Activated CD4-positive, alpha-beta T cell treated with anti-CD3 and anti-CD28 coated beads, Interleukin-2, amount 10 ng/mL, durations not matched to agents 24 days and 14 days (primary cell): ENCODE measurements at places on chromosomes 5 and 9. TPM values are rescaled to one million over a fixed set of nuclear protein-coding genes. Genes with fewer than 3 reads are reported as not detected.
A peak's percentile ranks its signal among the peaks of the same experiment; 100 is the strongest.

DNA sequence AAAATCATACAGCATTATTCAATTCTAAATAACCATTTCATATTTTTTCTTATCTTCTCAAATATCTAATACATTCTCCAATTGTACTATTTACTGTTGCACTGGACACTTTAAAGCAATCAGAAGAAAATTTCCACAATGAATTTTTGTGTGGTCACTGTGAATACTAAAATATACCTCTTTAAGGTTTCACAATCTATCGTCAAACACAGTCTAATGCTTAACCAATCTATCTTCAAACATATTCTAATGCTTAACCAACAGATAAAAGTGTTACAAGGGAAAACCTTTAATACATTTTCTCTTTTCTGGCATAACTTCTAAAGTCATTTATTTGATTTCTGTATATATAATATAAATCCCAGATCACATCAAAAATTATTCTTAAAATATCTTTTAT lies 2035.5 kb upstream of the CDH6 start:
- no peaks in the 10 kb centered on the region for H3K4me1 ChIP-seq
- H3K27me3 ChIP-seq: no peaks in the 10 kb centered on the region
- H3K4me3 ChIP-seq: no peak overlapping the region
- DNase-seq: no peak

DNA sequence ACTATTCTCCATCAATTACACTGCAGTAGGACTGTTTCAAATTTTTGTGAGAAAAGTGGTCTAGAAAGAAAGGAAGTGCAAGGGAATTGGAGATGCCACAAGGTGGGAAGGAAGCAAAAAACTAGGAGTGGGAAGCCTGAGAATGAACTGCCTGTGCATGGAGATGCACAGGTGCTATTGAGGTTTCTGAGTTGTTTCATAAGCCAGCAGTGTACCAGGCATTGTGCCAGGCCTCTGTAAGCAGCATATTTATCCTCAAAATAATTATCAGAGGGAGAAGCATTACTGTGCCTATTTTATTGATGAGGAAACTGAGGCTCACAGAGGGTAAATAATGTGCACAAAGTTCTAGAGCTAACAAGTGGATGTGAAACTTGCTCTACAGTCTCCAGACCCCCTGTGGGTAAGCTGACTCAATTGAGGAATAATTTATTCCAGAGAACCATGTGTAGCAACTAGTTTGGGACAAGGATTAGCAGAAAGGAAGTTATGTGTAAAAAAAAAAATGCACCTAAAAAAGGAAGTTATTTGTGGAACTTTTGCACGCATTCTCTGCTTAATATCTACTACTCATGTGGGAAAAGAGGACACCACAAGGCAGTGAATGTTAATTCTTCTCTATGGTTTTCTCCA lies 96.7 kb downstream of the SNCAIP start:
- no peak overlapping the region for H3K4me3 ChIP-seq
- no peak overlapping the region for H3K27ac ChIP-seq
- H3K36me3 ChIP-seq: no peaks in the 10 kb centered on the region
- H3K4me1 ChIP-seq: no peaks in the 10 kb centered on the region
- no peak for DNase-seq
- H3K27me3 ChIP-seq: peaks cover 2% of the 10 kb centered on the region

DNA sequence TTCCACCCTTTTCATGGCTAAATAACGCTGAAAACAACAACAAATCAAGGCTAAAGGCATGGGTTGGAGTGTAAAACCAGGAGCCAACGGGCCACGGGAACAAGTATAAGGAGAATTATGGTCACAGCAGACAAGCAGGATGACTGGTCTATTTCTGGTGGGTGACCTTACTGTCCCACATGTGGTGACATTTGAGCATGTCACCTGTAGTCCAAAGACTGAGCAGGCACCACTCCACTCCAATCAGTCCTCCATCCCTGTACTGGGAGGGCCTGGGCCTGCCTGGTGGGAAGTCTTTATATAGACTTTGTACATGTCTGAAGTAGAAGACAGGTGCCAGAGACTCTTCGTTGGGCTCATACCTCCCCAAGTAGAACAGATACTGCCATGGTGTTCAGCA lies 36.8 kb downstream of the C9orf153 start:
- H3K27ac ChIP-seq: no peak overlapping the region
- no peaks in the 10 kb centered on the region for H3K4me1 ChIP-seq
- no peak overlapping the region for H3K4me3 ChIP-seq
- no peaks in the 10 kb centered on the region for H3K36me3 ChIP-seq

DNA sequence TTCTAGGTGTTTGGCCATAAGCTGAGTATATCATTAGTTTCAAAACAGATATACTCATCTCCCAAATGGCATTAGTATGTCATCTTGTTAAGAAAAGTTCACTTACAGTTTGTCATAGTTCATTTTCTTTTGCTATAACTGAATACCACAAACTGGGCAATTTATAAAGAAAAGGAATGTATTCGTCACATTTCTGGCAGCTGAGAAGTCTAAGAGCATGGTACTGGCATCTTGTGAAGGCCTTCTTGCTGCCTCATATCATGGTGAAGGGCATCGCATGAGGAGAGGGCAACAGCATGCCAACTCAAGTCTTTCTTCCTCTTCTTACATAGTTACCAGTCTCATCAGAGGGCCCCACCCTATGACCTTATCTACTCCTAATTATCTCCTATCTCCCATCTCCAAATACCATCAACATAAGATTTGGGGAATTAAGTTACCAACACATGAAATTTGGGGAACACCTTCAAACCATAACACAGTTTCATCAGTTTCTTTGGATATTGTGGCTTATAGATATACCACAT lies 20.4 kb upstream of the ITGA1 start:
- H3K27ac ChIP-seq: no peak overlapping the region
- peaks cover 1% of the 10 kb centered on the region for H3K36me3 ChIP-seq
- no peak overlapping the region for H3K4me3 ChIP-seq
- no peaks in the 10 kb centered on the region for H3K27me3 ChIP-seq

DNA sequence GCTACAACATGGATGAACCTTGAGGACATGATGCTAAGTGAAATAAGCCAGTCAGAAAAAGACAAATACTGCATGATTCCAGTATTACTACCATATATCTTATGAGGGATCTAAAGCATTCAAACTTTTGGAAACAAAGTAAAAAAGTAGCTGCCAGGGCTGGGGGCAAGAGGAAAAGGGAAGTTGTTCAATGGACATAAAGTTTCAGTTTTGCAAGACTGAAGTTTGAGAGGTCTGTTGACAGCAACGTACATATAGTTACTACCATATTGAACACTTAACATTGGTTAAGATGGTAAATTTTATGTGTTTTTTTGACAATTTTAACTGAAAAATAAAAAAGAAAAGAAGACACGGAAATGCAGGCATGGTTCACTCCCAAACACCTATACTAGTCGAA lies 77.6 kb downstream of the MAPKAP1 start:
- peak; percentile 27 for DNase-seq
- peaks cover 34% of the 10 kb centered on the region for H3K4me1 ChIP-seq
- no peak overlapping the region for H3K4me3 ChIP-seq
- H3K36me3 ChIP-seq: peaks cover 3% of the 10 kb centered on the region
- no peak overlapping the region for H3K27ac ChIP-seq
- no peaks in the 10 kb centered on the region for H3K27me3 ChIP-seq

The ACSL6 gene
- 36.9 and 39.6 TPM in 2 replicates for total RNA-seq

- peaks cover 7% of the 10 kb centered on the region for H3K4me1 ChIP-seq
- no peaks in the 10 kb centered on the region for H3K36me3 ChIP-seq
- H3K27me3 ChIP-seq: peaks cover 42% of the 10 kb centered on the region
- no peak for DNase-seq
- H3K4me3 ChIP-seq: peak within 1 kb of the TSS; percentile 43
These were observed at the start of gene ZNF608 for GRCh38 chr5:124745928-124746915. Gene ZNF608 (minus strand): TSS chr5:124746639. CDS start chr5:124744989, 1,650 bp downstream.

DNA sequence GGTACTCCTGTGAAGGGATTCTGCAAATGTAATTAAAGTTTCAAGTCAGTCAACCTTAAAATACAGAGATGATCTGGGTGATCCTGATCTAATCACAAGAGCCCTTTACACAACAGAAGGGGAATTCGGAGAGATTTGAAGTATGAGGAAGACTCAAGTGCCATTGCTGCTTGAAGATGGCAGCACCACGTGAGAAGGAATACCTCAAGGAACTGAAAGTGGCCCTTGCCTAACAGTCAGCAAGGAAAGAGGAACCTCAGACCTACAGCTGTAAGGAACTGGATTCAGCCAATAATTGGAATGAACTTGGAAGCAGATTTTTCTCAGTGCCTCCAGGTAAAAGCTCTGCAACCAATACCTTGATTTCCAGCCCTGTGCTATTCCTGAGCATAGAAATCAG lies 87.4 kb downstream of the THBS4 start:
- no peaks in the 10 kb centered on the region for H3K27me3 ChIP-seq
- peaks cover 28% of the 10 kb centered on the region for H3K4me1 ChIP-seq
- no peak overlapping the region for H3K27ac ChIP-seq
- DNase-seq: no peak
- H3K4me3 ChIP-seq: no peak overlapping the region
